Daoy (cell line): ENCODE measurements at places on chromosomes 11 and 22. TPM values are rescaled to one million over a fixed set of nuclear protein-coding genes. Genes with fewer than 3 reads are reported as not detected.

Gene TRIM51
- not detected in 2 replicates for total RNA-seq

Gene OR8D1
- not detected in 2 replicates for total RNA-seq

Gene RPL27A
- 741 and 770 TPM in 2 replicates for total RNA-seq

Gene FOLR3
- total RNA-seq = not detected in 2 replicates

Gene BTG4
- total RNA-seq = not detected in 2 replicates

Gene GP1BB
- total RNA-seq = 6.2 and 7.9 TPM in 2 replicates

- DNase-seq = peak; percentile 54
Observed at GRCh38 chr11:7575841-7576725, 62.3 kb downstream of the PPFIBP2 start.

DNA sequence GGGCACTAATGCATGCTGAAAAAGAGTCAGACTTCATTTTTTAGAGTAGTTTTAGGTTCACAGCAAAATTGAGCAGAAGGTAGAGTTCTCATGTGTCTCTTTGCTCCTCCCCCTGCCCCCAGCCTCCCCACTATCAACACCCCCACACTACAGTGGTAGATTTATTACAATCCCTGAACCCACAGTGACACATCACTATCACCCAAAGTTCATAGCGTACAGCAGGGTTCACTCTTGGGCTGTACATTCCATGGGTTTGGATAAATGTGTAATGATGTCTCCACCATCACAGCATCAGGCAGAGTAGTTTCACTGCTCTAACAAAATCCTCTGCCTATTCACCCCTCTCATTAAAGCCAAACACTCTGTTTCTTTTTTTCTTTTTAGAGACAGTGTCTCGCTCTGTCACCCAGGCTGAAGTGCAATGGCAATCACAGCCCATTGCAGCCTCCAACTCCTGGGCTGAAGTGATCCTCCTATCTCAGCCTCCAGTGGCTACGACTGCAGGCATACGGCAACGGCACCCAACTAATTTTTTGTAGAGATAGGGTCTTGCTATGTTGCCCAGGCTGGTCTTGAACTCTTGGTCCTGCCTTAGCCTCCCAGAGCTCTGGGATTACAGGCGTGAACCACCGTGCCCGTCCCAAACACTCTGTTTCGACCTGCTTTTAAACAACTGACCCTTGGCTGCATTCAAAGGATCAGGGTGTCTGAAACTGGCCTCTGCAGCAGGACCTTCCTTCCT is 4.1 kb downstream of the BEST1 start:
- peak; percentile 41 for DNase-seq

- DNase-seq = no peak
Observed at GRCh38 chr22:17920992-17921650, 103.2 kb downstream of the MICAL3 start.

DNA sequence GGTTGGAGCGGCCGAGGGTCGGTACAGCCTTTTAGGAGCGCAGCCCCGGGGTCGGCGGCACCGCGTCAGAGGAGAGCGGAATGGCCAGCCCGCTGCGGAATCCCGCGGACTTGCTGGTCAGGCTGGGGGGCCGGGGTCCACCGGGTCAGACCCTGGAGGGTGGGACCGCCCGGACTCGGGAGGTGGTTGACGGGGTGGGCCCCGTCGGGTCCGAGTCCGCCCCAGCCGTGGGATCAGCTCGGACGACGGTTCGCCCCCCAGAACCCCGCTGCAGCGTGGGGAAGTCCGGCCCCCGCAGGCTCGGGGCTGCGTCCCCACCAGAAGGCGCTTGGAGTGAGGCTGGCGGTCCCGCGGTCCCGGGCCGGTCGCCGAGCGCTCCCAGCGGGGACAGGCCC is 301 bp upstream of the ADM2 start:
- no peak for DNase-seq

- DNase-seq = peak; percentile 65
Observed at GRCh38 chr22:20013382-20013871, 3.2 kb downstream of the ARVCF start.

- DNase-seq = peak; percentile 46
Observed at GRCh38 chr11:110251836-110252235, 44.6 kb downstream of the RDX start.

- DNase-seq = peak; percentile 33
Observed at GRCh38 chr11:118290923-118291322, 13.6 kb upstream of the CD3E start.

DNA sequence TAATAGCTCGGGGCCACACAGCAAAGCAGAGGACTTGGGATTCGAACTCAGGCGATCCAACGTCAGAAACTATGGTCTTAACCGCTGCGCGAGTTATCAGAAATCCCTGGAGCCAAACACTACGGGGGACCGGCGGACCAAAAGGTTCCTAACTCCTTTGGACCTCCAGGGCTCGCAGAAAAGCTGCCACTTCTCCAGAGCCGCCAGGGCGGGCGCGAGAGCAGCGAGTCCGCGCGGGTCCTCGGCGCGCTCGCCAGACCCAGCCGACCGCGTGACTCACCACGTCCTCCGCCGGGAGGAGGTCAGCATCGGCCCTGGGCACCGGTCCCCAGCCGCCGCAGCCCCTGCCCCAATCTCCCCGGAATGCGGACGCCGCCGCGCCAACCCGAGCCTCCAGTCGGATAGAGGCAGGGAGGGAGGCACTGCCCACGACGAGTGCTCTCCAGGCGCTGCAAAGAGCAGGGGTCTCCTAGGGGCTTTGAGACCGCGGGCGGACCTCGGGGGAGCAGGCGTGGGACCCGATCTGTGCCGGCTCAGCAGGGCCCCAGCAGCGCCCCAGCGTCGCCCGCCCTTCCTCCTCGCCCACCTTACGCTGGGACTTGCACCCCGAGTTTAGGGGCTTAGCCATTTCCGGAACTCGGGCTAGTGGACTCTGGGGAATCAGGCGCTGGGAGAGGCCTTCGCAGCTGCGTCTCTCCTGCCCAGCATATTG is 6.2 kb upstream of the ALX4 start:
- DNase-seq = peak; percentile 72

DNA sequence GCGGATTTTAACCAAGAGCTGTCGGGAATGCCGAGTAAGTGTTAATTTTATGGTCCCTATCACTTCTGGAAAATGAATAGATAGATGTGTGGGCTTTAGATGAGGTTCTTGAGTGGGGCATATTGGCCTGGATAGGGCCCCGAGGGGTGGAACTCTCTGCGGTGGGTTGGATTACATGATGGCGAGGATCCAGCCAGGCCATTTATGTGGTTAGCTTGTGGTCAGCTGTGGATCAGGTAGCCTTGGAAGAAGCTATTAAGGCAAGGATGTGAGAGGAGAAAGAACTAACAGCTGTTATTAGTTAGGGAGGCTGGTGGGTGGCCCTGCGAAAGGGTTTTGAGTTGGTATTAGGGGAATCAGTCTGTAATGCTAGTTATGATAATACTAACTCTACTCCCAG is 268.4 kb downstream of the NELL1 start:
- DNase-seq = no peak
